ENCODE measurements at places on chromosomes 6 and 20.

DNA sequence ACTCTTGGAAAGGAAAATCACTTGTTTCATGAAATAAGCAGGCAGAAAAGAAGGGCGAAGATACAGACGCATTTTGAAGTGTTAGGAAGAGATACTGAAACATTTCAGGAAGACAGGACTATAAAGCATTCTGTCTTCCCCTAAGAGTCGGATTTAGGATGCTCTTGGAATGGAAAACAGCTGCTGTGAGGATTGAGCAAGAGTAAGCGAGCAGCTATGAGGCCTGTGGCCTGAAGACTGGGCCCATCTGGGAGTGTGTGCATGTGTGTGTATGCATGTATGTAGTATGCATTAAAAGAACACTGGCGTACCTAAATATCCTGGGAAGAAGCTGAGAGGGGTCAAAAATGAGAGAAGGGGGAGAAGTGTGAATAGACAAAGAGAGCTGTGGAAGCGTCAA is 83.6 kb downstream of the SIM1 start:
- DNase-seq: peak; percentile 3

DNA sequence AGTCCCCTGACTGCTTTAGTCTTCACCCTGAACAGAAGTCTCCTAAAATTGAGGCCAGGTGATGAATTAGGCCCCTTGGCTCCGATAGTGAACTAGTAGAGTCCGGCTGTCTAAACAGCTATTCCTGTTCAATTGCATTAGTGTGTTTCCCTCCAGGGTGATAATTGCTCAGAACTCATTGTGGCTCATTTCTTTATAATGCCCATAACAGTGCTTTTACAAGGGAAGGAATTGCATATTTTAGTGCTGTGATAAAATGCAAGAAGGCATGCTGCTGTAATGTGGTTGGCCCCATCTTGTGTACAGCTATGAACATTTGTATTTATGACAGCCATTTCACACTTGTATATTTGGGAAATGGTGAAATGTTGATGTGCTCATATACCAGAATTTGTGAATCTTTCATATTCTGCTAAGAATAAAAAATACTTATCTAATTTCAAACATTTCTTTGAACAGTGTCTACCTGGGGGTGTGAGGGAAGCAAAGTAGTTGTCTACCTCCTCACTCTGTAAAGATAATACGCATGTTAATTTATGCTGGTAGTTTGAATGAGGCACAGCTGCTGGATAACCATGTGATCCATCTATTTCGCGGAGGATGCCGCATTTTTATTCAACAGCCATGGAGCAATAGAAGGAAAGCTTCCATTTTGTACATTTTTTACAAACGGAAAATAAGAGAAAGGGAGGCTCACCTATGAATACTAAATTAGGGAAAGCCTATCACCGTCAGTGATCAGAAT is 451.4 kb downstream of the NKAIN2 start:
- no peak for DNase-seq

DNA sequence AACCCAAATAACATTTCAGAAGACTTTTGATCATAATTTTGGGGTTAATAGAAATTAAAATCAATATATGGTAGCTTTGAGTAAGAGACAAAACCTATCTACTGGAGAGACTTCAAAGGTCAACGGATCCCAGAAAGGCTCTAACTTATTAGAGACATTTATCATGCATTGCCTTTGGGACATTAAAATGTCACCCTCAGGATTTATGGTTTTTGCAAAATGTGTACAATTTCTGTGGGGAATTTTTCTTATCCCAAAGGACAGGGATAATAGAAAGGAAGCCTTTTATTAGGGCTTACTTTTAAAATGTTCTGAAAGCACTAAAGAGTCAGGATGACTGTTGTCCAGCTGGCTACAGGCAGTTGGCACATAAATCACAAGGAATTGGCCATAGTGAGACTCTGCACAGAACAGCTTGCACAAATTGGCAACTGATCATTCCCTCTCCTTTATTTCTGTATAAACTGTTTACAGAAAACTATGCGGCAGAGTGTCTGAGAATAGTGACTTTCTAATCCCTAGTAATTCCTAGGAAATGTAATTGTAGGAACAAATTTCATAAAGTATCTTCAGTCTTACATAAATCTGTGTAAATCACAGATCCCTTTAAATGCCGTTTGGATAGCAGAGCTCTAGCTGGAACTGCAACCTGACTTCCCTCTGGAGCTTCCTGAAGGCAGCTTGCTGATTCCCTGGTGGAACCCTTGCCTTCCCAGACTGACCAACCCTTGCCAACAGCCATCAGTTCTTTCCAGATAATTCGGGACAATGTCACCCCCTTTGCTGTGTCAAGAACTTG is 201.1 kb upstream of the PREP start:
- no peak for DNase-seq

DNA sequence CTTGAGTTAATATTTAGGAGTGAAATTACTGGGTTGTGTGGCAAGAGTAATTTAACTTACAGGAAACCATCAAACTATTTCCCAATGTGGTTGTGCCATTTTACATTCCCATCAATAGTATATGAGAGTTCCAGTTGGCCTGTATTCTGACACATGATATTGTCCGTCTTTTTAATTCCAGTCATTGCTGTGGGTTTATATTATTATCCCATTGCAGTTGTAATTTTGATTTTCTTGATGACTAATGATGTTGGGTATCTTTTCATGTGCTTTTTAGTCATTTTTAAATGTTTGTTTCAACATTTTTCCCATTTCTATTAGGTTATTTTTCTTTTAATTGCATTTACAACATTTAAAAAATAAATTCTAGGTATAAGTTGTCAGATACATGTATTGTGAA is 614.0 kb downstream of the UTRN start:
- DNase-seq: peak; percentile 85

- DNase-seq: peak; percentile 7
Measured at GRCh38 chr20:60035-60918, 27.2 kb upstream of the DEFB125 start.

DNA sequence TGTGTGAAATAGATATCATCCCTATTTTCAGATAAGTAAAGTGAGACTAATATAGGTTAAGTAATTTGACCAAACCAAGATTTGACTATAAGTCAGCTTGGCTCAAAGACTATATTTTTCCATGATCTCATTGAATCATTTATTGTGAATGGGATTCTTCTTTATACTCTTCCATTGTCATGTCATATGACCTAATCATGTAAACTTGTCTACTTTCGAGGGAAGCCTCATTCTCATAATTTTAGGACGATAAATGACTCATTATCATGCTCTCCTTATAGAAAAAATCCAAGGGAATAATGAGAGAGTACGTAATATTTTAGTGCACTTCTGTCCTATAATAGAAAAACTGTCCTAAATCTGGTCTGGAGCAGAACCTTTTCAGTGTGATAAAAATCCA is 40.9 kb upstream of the CCN6 start:
- DNase-seq: no peak

DNA sequence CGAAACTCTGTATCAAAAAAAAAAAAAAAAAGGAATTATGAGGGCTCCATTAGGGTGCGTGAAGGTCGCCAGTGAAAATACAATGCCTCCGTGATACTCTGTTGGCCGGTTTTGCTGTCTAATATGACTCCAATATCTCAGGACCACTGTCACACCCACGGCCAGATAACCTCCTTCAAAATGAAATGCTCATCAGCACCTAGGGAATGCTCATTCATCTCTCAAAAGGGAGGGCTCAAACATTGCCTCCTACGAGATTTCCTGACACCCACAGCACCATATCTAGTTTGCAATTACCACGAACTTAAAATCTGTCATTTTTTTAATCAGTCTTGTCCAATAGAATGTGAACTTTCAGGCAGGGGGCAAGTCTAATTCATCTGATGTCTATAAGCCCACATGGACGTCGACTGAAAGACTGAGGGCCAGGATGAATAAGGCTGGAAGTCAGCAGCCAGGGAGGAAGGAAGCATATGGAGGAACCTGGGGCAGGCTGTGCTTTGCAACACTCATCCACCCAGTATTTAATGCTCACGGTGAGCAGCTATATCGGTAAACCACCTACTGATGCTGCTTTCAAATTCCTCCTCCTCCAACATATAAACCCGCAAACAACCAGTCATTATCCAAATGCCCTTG is 42.8 kb downstream of the MAP3K5 start:
- DNase-seq: no peak

DNA sequence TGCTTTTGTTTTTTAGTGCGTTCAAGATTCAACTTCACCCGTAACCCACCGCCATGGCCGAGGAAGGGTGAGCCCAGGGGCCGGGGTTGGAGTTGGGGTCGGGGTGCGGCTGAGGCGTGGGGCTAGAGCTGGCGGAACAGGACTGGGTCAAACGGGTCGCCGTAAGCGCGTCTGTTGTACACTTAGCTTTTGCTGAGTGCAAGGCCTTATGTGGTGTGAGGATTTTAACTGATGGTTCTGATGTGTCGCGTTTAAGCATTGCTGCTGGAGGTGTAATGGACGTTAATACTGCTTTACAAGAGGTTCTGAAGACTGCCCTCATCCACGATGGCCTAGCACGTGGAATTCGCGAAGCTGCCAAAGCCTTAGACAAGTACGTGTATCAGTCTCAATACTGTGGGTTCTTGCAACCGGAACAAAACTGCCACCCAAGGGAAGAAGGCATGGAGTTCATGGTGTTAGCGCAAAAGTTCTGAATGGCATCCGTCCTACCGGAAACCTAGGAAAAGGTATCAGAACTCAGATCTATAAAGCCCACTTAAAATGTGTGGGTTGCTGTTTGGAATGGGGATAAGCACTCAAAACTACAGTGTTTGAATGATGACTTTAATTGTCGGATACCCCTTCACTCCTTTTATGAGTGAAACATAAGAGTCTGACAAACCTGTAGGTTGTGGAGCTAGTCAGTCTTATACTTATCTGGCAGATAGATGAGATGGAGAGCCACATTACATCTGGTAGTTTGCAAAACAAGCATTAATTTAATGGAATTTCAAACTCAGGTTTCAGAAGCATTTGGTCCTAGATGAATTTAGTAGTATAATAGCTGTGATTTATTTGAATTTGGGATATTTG is 574 bp downstream of the RPS12 start:
- DNase-seq: peak; percentile 25

DNA sequence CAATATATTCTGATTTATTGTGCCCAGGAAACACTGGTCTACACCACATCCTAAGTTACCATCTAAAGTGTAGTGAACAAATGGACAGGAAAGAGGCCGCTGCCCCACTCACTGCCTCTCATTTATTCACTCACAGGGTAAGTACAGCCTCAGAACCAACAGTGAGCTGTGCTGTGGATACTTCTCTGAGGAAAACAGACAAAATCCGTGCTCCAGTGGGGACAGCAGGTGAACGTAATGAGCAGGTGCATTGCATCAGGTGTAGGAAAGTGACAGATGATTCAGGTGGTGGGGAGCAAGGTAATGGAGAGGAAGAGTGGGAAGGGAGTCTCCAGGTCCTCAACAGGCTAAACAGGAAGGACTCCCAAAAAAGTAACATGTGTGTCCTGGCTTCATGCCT is 8.4 kb upstream of the ULBP2 start:
- DNase-seq: no peak

DNA sequence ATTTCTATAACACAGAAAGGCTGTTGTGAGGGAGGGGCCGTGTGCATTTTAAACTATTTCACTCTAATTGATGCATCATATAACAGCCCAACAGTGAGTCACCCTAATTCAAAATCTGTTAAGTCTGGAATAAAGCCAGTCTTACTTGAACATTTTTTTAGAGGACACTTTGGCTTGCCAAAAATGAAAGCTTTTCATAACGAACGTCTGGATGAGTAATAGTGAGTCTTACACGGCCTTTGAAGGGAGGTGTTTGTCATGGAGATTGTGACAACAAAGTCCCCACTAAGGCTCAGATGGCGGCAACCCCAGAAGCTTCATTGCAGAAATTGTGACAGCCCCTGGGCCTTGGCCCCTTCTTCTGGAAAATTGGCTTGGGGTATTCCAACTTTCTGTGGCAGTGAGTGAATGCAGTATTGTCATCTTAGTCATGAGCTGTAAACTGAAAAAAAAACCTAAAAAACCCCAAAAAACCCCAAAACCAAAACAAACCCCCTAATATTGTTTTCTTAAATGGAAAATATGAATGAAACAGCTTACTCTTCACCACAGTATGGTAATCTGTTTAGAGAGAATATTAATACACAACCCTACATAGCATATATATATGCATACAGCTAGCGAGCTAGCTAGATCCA is 92.6 kb upstream of the CLDN20 start:
- peak; percentile 98 for DNase-seq

- peak; percentile 53 for DNase-seq
Measured at GRCh38 chr6:74991573-74992332, 214.1 kb downstream of the COL12A1 start.

DNA sequence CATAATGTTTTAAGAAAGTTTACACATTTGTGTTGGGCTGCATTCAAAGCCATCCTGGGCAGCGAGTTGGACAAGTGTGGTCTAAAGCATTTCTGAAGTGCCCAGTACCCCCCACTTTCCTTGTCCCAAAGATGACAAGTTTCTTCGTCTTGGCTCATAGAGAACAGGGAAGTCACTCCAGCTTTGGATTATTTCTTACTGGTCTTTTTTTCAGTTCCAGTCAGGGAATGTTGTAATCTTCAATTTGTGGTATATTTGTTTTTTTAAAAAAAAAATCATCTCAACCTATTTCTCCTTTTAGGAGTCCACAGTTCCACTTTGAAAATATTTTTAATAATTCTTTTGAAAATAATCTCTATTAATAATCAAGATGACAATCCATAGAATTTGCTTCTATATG is 34.0 kb downstream of the SLX4IP start:
- no peak for DNase-seq

GRCh38 chr6:119182875-119183274 is 104.4 kb upstream of the FAM184A start:
- no peak for DNase-seq

DNA sequence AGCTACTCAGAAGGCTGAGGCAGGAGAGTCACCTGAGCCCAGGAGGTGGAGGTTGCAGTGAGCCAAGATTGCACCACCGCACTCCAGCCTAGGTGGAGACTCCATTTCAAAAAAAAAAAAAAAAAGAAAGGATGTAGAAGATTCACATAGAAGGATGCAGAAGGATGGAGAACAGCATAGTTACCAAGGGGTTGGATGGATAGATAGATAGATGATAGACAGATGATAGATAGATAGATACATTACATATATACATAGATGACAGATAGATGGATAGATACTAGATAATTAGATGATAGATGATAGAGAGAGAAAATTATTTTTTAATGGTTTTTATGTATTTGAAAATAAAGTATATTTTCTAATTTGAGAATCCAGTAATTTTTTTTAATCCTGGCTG is 160.7 kb upstream of the ARID1B start:
- no peak for DNase-seq

DNA sequence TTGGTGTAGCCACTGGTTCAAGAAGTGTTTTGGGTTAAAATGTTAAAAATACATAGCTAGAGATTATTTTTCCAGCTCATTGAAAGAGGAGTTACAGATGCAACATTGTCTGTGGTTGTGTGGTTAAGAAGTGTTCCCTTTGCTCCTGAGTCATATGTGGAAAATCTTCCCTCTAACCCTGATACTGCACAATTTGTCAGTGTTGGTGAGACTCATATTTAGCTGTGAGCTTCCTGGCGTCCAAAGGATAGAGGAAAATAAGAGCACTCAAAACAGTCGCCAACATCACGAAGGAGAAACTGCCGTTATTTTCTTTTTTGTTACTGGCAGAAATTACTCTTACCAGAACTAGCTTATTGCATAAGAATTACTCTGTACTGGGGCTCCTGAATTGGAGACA is 250.4 kb downstream of the CDH4 start:
- DNase-seq: no peak

GRCh38 chr6:5679270-5679669 is 327.5 kb downstream of the NRN1 start:
- DNase-seq: no peak
